Left colon (tissue), 2 donors: ENCODE measurements at places on chromosomes 13 and 19. TPM values are rescaled to one million over a fixed set of nuclear protein-coding genes. Genes with fewer than 3 reads are reported as not detected.
A peak's percentile ranks its signal among the peaks of the same experiment; 100 is the strongest.

The LRRC63 gene
- total RNA-seq, result not detected

The ZNF480 gene
- 12.1 TPM for total RNA-seq

The SYNGR4 gene
- not detected for total RNA-seq

The GADD45GIP1 gene
- 17.5 TPM for total RNA-seq

The ZNF329 gene
- 3.1 TPM for total RNA-seq

The SYMPK gene
- total RNA-seq, result 53.8 TPM

The STOML3 gene
- 0.25 TPM for total RNA-seq

The EDDM13 gene
- not detected for total RNA-seq

The SIGLEC7 gene
- 1.1 TPM for total RNA-seq

The OVOL3 gene
- not detected for total RNA-seq

The ZNF610 gene
- 1.1 TPM for total RNA-seq

The ZNF845 gene
- 5.2 TPM for total RNA-seq

The MIA gene
- total RNA-seq, result 1.7 TPM

The ONECUT3 gene
- total RNA-seq, result not detected

The ADGRE1 gene
- 0.24 TPM for total RNA-seq

The LAIR2 gene
- total RNA-seq, result not detected

The CDX2 gene
- 266 TPM for total RNA-seq

DNA sequence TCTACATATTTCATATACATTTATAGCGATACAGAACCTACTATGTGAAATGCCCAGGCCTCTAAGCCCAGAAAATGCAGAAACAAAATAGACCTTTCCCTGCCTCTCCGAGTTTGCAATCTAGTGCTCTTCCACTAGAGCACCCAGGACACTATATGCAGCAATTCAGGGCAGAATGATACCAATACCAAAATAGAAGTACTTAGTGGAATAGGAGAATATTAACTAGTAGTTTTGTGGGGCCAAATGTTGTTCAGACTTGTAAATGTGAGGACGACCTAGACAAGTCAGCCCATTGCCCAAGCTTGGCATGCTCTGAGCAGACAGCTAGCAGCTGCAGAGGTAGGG, 35.8 kb upstream of the FLT1 start:
- DNase-seq, result no peak

GRCh38 chr13:98925949-98926348, 51.9 kb downstream of the DOCK9 start:
- DNase-seq, result no peak

GRCh38 chr13:25847145-25847544, 204.7 kb downstream of the SHISA2 start:
- no peak for DNase-seq

- DNase-seq, result no peak
Measured at GRCh38 chr13:48533961-48534600, 1.2 kb upstream of the RCBTB2 start.

- no peak for DNase-seq
Measured at GRCh38 chr13:79382545-79383275, 23.3 kb downstream of the RBM26 start.

DNA sequence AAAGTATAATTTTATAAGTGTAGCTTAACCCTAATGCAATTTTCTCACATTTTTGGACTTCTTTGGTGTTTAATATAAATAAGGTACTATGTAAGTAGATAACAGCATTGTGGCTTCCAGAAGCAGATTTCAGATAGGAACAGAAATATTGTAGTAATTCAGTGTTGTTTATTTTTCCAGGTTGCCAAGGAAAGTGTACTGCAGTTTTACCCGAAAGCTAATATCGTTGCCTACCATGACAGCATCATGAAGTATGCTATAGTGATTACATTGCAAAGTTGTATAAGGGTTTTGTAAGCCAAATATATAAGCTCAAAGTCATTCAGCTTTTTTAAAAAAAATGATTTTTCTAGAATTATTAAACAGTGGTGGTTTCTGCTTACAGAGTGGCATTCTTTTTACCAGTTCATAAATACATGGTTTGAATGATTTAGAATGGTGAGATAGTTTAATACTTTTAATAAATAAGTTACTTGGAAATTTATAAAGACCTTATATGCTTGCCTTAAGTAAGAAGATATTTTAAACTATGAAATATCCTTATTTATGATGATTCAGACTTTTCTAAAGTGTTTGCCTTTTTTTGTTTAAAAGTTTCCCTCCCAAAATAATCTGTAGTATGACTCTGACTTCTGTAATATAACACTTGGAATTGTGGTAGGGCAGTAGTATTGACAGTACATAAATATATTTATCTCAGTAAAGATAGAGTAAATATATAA, 3.7 kb downstream of the UBA2 start:
- DNase-seq, result no peak

- no peak for DNase-seq
Measured at GRCh38 chr19:11479090-11479897, 1.6 kb downstream of the ELAVL3 start.

GRCh38 chr19:10797078-10797477, 38.9 kb downstream of the TMED1 start:
- DNase-seq, result no peak

DNA sequence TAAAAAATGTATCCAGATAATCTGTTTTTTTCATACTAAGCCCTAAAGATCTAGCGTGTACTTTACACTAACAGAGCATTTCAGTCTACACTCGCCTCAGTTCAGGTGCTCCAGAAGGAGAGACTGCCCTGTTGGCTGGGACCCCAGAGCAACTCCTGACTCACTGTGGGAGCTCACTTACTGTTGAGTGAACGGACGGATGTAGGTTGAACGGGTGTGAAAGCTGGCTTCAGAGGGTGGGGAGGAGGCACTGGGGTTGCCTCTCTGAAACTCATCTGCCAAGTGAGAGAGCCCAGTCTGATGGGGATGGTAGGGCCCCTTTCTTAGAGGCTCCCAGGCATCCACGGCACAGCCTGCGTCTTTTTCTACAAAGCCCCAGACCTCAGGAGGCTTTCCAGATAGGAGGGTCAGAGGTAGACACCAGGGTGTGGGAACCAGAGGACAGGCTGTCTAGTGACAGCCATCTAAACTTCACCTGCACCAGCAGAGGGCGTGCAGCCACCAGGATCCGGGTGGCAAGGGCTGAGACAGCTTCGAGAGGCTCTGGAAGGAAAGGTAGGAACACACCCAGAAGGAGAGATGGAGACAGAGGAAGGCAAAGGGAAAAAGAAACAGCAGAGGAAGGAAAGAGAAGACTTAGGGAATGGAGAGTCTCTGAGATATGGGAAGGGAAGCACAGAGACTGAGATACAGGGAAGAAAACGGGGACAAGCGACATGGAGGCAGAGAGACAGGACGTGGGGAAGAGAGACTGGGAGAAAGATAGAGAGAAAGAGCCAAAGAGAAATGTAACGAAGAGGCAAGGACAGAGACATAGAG, 3.7 kb downstream of the KASH5 start:
- peak; percentile 83 for DNase-seq

GRCh38 chr13:95355494-95355893, 54.2 kb upstream of the ABCC4 start:
- no peak for DNase-seq

DNA sequence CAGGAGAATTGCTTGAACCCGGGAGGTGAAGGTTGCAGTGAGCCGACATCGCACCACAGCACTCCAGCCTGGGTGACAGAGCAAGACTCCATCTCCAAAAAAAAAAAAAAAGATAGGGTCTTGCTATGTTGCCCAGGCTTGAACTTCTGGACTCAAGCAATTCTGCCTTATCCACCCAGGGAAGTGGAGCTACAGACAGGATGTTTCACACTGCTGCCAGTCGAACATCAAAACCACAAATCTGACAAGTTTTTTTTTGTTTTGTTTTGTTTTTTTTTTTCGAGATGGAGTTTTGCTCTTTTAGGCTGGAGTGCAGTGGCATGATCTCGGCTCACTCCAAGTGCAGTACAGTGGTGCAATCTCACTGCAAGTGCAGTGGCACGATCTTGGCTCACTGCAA, 10.8 kb downstream of the XPO4 start:
- no peak for DNase-seq

DNA sequence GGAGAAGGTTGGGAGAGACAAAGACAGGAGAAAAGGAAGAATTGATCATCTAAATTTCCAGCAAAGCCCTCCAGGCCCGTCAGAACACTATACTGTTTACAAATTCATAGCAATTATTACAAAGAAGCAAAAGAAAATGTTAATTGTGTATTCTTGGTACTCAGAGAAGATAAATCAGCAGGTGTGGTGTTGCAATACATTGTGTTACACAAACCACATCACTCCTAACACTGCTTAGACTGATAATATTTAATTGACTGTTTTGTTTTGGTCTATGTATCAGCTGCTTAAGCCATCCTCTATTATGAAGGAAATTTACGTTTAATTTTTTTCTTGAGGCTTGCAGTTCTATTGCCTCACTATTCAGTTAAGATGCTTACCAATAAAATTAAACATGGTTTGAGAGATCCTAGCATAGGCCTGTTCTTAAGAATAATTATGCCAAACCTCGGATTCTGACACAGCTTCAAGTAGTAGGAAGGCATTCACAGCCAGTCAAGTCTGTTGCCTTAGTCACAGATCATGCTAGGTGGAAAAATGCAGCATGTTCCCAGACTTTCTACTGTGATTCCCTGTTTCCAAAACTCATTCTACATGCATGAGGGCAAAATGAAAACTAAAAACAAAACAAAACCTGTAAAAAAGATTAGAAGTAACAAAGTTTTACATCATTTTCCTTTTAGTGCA, 129.2 kb downstream of the TBC1D4 start:
- DNase-seq, result no peak

- no peak for DNase-seq
Measured at GRCh38 chr13:109152311-109152820, 523.0 kb downstream of the MYO16 start.

DNA sequence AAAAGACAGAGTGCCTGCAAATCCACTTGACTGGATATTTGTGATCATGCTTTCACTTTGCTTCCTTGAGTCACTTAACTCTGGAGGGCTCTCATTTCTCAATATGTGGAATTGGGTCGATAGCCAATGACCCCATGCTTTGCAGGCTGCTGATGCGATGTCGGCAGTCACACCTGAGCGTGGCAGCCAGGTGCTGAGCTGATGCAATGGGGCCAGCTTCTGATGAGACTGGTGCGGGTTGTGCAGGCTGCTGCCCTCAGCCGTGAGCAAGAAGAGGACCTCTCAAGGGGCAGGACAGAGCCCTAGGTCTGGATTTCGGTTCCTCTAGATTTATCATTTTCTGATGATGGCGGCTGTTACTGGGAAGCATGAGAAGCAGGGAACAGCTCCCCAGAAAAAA, 334.1 kb downstream of the TEX29 start:
- DNase-seq, result no peak

- DNase-seq, result no peak
Measured at GRCh38 chr13:109858319-109858718, 71.9 kb upstream of the IRS2 start.

DNA sequence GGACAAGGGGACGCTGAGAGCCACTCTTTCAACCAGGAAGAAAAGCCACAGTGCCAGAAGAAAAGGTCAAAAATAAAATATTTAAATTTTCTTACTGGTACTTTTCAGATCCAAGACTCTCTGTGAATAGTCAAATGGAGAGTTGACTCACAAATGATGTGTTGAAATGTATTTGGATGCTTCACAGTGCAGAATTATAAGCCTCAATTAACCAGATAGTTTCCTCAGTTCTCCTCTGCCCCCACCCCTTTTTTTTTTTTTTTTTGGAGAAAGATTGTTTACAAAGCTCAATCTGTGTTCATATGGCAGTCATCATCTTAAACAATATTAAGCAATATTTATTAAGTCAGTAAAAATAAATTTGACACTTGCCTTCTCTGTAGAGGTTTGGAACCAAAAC, 470.8 kb downstream of the FGF9 start:
- DNase-seq, result no peak

- DNase-seq, result no peak
Measured at GRCh38 chr13:99989276-99990125, 7.9 kb downstream of the ZIC2 start.

DNA sequence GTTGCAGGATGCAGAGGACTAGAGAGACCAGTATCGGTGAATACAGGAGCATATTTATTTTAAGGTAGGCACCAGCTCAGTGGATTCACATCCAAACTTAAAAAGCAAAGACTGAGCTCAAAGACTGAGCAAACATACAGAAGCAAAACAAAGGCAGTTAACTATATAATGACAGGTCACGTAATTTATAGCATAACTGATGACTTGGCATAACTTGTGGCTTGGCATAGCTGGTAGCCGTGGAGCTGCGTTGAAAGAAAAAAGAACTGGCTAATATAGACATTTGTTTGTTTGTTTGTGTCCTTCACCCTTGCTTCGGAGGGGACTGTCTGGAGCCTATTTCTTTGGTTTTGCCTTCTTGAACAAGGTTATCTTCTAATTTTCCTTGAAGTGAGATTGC, 33.7 kb downstream of the ZNF493 start:
- no peak for DNase-seq

DNA sequence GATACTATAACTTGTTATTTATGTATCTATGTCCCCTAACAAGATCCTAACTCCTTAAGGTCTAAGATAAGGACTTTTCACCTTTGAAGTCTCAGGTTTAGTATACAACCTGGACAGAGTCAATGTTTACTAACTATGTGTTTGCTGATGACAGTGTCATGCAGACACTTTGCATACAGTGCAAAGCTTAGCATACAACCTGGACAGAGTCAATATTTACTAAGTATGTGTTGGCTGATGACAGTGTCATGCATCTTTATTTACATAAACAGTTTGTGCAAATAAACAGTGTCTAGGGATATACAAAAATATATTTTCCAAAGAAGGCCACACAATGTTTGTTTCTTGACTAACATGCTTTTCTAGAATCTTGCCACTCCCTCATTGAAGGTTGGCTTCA, 34.7 kb downstream of the DCT start:
- no peak for DNase-seq

DNA sequence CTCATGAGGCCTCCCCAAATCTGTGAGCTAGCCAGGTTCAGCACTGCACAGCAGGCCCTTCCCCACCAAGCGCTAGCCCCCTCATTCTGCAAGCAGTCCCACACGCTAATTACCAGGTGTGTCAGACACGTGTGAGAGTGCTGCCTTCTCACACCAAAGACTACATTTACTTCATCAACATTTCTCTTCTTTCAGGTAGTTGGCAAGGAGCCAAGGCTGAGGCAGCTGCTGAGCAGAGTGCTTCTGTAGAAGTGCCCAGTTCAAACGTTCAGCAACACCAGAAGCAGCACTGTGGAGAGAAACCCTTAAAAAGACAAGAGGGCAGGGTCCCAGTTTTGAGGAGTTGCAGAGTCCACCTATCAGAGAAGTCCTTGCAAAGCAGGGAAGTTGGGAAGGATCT, 6.4 kb downstream of the ZNF773 start:
- no peak for DNase-seq

DNA sequence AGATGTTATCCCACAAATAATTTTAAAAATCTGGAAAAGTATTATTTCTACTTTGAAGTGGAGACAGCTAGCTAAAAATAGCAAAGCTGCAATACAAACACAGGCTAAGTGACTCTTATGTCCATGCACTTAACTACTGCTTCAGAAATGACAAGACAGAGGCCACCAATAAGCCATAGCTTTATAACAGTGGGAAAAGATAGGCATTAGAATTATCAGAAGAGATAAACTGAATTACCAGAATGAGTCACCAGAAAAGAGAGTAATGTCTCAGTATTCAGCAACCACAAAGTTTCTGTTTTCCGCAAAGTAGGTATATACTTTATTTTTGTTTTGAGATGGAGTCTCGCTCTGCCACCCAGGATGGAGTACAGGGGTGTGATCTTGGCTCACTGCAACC, 17.1 kb downstream of the CLN5 start:
- no peak for DNase-seq

GRCh38 chr13:114027826-114028225, 54.0 kb upstream of the C13orf46 start:
- DNase-seq, result no peak
